Inflammatory macrophage treated with lipopolysaccharide for 1 hour (primary cell): ENCODE measurements at places on chromosomes 16 and 17.

GRCh38 chr17:57027852-57028251, 49.9 kb downstream of the SCPEP1 start:
- DNase-seq, result no peak

GRCh38 chr17:4313221-4314114, 49.7 kb upstream of the ANKFY1 start:
- peak; percentile 21 for DNase-seq

DNA sequence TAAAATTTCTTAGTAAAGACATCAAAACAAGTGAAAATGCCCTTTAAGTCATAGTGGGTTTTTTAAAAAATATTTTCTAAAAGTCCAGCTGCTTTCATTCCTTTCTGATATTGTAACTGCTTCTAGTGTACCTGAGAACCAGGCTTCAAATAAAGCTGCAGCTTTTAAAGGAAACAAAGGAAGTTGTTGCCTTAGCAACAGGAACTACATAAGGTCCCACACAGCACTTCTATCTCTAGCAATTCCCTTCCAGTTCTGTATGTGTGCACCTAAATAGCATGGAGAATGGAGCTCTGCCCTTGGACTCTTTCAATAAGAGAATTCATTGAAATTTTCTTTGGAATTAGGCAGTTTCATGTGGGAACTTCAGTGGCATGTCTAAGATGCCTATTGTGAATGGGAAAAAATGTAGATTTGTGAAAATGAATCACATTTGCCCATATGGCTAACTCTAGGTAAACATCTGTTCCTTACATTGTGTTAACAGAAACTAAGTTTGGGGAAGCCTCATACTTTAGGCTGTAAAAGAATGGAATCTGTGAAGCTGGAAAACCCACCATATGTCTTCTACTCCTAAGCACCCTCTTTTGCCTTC, 206.4 kb downstream of the KIF2B start:
- DNase-seq, result no peak

GRCh38 chr17:13557077-13557476, 44.7 kb downstream of the HS3ST3A1 start:
- no peak for DNase-seq

GRCh38 chr16:12090151-12090530, 113.6 kb downstream of the SNX29 start:
- no peak for DNase-seq

GRCh38 chr17:46814446-46814845, 4.0 kb downstream of the WNT3 start:
- no peak for DNase-seq

GRCh38 chr16:17343028-17343427, 127.7 kb downstream of the XYLT1 start:
- no peak for DNase-seq

DNA sequence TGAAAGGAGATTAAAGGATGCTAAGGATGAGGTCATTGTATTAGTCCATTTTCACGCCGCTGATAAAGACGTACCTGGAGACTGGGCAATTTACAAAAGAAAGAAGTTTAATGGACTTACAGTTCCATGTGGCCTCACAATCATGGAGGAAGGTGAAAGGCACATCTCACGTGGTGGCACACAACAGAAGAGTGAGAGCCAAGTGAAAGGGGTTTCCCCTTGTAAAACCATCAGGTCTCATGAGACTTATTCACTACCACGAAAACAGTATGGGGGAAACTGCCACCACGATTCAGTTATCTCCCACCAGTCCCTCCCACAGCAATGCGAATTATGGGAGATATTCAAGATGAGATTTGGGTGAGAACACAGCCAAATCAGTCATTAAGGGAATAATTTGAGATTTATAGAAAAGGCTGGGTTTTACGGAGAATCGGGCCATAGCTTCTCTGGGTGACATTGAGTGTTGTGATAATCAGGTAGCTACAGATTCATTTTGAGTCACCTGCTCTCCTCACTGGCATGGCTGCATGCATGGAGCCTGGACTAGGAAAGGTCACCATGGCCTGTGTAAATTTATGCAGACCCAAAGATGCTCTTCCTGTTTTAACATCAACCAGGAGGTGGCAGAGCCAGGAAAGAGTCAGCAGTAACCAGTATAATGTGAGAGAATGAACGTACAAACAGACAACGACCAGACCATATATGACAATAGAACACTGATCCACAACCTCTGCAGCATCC, 40.5 kb upstream of the DYNLRB2 start:
- no peak for DNase-seq

DNA sequence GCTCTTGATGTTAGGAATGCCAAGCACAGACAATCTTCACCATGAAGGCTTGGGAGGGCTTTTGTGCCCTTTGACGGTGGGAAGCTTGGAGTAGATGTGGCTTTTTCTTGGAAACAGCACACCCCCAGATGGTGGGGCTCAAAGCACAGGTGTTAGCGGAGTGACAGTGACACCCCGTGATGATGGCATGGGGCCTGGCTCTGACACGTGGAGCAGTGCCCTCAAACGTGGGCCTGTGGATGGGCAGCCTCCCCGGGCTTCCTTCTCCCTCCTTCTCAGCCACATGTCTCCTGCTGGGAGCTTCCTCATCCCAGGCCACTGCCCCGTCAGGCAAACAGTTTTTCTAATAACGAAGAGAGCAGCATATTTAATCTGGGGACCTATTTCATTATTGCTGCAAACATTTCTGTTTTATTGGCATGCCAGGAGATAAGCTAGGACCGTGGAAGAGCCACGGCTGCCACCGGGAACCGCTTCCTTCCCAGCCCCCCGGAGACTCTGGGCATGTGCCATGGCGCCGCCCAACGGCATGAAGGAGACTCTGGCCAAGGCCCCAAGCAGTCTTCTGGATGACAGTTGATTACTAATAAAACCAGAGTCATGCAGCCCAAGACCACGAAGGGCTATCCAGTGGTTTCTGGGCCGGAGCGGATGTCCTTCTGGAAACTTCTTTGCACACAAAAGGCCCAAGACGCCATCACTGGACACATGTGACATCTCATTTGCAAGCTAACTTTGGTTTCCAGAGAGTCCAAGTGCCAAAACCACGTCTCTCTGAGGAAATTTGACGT, 280.3 kb upstream of the FOXF1 start:
- no peak for DNase-seq

DNA sequence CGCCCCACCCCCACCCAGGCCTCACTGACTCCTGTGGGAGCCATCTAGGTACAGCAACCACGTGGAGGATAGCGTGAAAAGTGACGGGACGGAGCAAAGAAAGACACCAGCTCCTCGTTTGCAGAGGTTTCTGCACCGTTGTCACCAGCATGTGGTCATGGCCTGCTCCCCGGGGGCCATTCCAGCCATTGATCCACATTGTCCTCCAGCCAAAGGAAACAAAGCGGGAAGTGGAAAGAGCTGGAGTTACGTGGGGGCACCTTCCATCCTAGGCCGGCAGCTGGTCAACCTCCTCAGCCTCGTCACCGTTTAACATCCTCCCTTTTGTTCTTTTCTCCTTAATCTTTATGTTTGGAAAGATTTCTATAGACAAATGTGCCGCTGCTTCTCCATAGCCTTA, 153.7 kb downstream of the RPTOR start:
- DNase-seq, result no peak

DNA sequence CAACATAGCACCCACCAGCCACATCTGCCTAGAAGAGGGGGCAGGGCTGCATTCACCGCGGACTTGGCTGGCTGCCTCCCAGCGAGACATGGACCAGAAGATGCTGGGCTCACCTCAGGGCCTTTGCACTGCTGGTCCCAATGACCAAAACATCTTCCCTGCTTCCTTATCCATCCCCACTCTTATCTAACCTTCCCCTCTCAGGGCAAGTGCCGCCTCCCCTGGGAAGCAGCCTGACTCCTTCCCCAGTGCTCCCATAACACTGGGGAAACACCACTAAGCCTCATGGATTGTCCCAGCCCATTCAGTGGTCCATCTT, 5.7 kb downstream of the TMC6 start:
- no peak for DNase-seq

- peak; percentile 78 for DNase-seq
Measured at GRCh38 chr17:30808785-30809286, 15.7 kb downstream of the CRLF3 start.

- no peak for DNase-seq
Measured at GRCh38 chr16:52677501-52677900, 130.6 kb upstream of the TOX3 start.

DNA sequence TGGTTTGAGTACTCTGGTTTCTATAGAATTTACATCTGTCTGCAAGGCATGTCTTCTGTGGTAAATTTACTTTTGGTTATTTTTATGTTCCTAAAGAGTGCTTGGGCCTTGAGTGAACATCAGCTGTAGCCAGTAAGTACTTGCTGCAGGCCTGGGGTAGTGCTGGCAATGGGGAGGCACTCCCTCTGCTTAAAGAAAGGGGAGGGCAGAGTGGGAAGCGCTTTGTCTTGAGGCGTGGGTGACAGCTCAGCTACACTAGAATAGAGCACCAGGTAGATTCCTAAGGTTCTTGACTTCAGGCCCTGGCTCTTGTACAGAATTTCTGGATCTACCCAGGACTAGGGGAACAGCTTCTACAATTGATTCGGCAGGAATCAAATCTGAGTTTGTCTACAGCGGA, 50.6 kb downstream of the MPHOSPH6 start:
- no peak for DNase-seq

DNA sequence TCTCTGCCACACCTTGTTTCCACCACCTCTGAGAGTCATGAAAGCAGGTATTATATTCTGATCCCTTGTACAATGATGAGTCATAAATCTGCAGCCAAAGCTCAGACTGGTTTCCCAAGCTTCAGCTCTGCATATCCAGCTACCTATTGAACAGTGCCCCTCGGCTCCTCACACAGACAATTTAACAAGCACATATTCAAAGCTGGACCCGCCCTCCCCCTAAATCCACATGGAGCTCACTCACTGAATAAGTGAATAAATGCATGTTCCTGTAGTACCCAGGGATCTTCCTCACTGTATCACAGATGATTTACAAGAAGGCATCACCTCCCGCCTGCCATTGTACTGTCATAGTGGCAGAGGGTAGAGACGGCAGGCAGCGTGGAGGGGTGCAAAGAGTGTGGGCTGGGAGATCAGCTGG, 516.4 kb downstream of the GRIN2A start:
- DNase-seq, result no peak

GRCh38 chr16:31438414-31438813, 4.2 kb downstream of the ZNF843 start:
- no peak for DNase-seq

- peak; percentile 33 for DNase-seq
Measured at GRCh38 chr17:78777881-78778280, 4.2 kb downstream of the CYTH1 start.
